Naive thymus-derived CD4-positive, alpha-beta T cell (primary cell): ENCODE measurements at places on chromosomes 13 and 19. TPM values are rescaled to one million over a fixed set of nuclear protein-coding genes. Genes with fewer than 3 reads are reported as not detected.

Gene OR7D2
- not detected for polyA plus RNA-seq

Gene ADPRHL1
- not detected for polyA plus RNA-seq

Gene CACNG8
- not detected for polyA plus RNA-seq

Gene CYP4F3
- not detected for polyA plus RNA-seq

Gene DAZAP1
- 5.7 TPM for polyA plus RNA-seq

Gene PRR19
- 0.61 TPM for polyA plus RNA-seq

Gene CCDC169
- polyA plus RNA-seq = not detected

Gene CEACAM21
- polyA plus RNA-seq = 27.7 TPM

Gene OBI1
- 10.5 TPM for polyA plus RNA-seq

Gene NLRP4
- not detected for polyA plus RNA-seq

Gene ZNF222
- polyA plus RNA-seq = 3.6 TPM

Gene ZNF554
- polyA plus RNA-seq = 7.1 TPM

Gene OVOL3
- not detected for polyA plus RNA-seq

Gene ZNF112
- not detected for polyA plus RNA-seq

Gene SYCN
- not detected for polyA plus RNA-seq

Gene FBXO17
- not detected for polyA plus RNA-seq

Gene MBD3L2
- not detected for polyA plus RNA-seq

Gene PLA2G4C
- polyA plus RNA-seq = 2.3 TPM

Gene PALM
- polyA plus RNA-seq = not detected
